CD4-positive, alpha-beta memory T cell (primary cell): ENCODE measurements at places on chromosomes 6 and 20.

DNA sequence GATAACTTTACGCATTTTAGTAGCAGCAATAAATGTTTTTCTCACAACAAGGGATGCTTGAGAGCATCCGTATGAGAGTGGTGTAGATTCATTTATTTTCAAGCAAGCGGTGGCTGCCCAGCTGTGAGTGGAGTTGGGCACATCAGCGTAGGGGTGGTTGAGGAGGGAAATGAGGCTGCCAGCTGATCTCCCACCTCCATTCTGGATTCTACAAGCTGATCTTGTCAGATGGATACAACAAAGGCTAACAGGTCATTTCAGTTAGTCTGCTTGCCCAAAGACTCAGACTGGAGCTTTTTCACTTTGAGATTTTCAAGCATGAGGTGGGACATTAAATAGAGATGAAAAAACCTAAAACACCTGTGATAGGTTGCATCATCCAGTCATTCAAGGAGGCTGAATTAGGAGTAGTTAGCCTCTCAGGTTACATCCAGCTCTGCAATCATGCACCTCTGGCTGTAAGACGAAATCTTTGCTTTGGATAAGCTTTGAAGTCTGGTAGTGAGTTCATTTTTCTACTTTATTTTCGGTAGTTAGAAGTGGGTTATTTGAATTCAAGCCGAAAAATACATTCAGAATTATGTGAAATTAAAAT, 1.9 kb upstream of the BACH2 start:
- DNase-seq = no peak

DNA sequence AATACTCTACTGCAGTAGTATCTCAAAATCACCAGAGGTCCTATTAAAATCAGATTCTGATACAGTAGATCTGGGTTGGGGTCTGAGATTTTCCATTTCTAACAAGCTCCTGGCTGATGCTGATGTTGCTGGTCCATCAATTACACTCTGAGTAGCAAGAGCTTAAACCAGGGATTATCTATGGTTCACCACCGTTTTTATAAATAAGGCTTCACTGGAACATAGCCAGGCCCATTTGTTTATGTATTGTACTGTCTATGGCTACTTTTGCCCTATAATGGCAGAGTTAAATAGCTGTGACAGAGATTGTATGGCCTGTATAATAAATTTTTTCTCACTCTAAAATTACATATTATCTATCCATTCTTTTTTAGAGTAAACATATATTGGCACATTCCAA, 53.0 kb downstream of the NUDT3 start:
- DNase-seq = no peak

DNA sequence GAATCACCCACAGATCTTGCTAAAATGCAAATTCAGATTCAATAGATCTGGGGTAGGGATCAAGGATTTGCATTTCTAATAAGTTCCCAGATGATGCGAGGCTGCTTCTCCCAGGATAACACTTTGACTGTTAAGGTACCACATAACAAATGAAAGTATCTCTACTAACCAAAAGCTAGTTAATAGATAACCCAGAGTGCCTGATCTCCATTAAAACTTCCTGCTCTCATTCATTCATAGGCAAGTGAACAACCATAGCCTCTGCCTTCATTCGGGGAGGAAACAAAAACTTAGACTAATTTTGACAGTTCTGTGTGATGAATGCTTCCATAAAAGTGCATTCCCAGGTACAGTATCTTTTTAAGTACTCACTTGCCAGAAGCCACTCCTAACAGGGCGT, 265.6 kb upstream of the BTBD3 start:
- DNase-seq = no peak

DNA sequence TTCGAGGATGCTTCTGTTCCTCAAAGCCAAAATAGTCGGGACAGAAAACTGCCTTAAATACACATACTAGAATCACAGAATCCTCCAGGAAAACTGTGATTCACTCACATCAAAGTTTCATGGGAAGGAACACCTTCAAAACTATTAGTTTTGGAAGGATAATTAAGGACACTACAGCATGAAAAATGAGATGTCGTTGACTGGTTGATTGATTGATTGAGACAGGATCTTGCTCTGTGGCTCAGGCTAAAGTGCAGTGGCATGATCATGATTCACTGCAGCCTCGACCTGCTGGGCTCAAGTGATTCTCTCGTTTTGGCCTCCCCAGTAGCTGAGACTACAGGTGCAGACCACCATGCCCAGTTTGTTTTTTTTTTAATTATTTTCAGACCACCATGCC, 25.7 kb upstream of the MAP3K4 start:
- DNase-seq = no peak

- DNase-seq = no peak
These were observed 110.0 kb downstream of the TSHZ2 start for GRCh38 chr20:53081916-53082863.

DNA sequence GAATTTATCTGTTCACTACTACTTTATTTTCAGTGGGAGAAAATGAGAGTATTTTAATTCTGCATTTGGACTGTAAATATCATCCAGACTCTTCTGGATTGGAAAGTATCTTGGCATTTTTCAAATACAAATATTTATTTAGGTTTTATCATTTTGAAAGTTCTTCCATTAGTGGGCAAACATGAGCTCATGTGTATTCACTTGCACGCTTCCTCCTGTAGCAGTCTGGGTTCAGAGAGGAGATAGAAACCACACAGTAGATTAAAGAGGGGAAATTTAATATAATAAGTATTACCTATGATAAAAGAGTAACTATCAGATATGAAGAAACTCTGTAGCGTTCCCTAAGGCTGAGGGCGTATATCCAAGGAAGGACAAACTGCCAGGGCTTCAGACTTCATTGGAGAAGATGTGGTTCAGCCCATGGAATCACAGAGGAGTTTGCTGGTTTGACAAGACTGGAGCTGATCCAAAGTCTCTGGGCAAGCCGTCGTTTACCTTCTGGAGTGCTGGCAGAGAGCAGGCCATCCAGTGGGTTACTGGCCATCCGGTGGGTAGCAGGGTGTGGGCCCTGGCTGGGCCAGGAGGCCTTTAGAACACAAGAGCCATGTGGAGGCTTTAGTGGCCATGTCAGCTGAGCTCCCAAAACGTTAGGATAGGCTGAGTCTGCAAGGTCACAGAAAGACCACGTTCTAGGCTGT, 44.3 kb downstream of the KCNS1 start:
- no peak for DNase-seq

- DNase-seq = no peak
These were observed 144.9 kb downstream of the SH3BGRL2 start for GRCh38 chr6:79776076-79776475.

DNA sequence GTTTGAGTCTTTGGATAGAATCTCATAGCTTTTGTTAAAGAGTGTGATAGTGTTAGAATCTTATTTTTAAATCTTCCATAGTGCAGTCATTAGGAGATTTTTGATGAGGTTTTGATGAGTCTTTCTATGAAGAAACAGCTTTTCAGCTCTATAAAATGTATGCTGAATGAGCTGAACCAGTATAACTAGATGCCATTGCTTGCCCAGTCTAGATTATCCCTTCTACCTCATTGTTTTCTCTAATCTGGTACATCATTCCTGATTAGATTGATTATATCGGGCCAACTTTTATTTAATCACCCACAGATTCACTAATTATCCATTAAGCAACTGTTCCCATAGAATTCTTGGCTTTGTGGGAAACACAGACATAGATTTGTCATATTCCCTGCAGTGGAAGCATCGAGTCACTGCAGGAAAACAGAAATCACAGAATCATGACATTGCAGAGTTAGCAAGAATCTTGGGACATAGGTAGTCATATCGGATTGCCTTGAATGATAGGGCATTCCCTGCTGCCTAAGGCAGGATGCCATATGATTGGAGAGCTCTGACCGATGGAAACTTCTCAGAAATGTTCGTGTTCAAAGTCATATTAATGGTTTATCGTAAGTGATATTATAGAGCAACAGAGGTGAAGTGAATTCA, 882.7 kb upstream of the FLRT3 start:
- DNase-seq = no peak

DNA sequence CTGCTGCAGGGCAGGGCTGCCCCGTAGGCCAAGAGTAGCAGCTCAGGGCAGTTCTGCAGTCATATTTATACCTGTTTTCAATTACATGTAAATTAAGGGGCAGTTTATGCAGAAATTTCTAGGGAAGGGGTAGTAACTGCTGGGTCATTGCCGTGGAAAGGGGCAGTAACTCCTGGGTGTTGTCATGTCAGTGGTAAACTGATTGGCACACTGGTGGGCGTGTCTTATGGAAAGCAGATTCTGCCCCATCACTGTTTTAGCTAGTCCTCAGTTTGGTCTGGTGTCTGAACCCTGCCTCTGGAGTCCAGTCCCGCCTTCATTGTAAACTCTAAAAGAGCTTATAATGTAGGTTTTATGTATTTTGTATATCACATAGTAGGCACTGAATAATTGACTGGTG, 22.1 kb downstream of the MAP3K4 start:
- DNase-seq = no peak
